ENCODE measurements at places on chromosomes 2 and 18.

- no peak for DNase-seq
Observed at GRCh38 chr2:109218087-109218791, 89.2 kb downstream of the SH3RF3 start.

GRCh38 chr2:222861411-222862105 is 722 bp downstream of the ACSL3 start:
- peak; percentile 32 for DNase-seq

DNA sequence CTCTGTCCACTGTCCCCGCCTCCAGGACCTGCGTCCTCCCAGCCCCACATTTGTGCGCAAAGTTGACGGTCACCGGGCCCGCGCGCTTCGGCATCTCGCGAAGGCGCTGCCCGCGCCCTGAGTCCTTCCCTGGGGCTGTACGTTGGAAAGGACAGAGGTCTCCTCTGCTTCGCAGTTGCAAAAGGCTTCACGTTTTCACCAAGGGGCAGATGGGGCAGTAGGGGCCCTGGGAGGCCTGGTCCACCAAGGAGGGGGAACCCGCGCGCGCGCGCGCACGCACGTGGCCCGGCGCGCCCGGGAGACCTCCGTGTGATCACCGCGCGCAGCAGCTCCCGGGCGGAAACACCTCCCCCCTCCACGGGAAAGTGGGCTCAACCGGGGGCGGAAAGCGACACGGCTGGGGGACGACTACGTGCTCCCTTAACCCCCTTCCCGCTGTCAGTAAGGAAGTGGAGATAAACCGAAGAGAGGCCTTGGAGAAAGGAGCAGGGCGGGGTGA is 21.9 kb downstream of the TEX44 start:
- peak; percentile 75 for DNase-seq

GRCh38 chr2:191864628-191865374 is 17.9 kb upstream of the CAVIN2 start:
- DNase-seq: no peak

DNA sequence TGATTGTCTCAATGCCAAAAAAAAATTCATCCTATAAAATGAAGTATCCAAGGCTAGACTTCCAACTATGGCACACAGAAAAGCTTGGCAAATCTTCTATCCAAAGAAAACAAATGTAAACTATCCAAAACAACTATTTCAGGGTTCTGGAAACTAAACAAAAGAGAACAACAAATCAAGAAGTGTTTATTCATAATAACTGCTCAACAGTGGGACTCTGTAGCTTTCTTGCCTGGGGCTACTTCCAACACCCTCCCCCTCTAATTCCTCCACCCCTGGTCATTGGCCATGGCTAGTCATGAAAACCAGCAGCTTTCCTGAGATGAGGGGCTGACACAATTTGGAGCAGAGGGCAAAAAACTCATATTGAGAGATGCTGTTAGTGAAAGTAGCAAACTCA is 107.0 kb downstream of the EXOC6B start:
- DNase-seq: no peak

- DNase-seq: peak; percentile 46
Observed at GRCh38 chr2:126656431-126657147, 631 bp downstream of the GYPC start.

GRCh38 chr2:149076863-149077412 is 38.4 kb downstream of the LYPD6B start:
- no peak for DNase-seq

DNA sequence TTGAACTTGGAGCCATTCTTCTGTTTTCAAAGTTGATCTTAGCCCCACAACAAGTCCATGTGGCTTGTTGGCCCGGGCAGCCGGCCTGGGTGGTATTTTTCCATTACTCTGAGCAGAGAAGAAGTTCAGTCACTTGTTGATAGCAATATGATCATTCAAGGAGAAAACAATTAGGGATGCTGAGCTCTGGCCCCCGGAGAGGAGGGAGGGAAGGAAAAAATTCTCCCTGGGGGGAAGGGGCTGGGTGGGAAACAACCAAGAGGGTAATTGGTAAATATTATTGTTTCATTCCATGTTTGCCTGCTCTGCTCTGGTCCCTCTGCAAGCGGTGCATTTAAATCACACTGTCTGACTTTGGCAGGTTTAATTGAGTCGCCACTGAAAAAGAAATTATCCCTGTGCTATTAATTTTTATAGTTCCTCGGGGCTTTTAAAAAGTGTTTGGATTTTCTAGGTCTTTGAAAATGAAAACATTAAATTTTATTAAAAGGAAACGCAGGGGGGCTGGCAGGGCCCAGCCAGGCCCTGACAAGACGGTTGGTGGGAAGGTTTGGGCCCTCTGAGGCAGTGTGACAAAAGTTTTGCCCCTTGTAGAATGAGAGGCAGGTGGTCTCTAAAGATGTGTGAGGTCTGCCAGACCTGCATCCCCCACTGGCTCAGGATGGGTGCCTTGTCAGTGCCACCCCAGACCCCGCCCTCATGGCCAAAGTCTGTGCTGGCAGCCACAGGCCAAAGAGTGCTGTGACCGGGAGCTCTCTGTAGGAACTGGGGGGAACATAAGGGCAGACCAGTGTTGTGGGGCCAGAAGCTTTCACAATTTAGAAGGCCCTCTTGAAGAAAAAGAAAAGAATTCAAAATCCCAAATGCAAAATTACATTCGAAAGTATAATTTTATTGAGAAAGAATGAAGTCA is 52.5 kb upstream of the SLC14A2 start:
- DNase-seq: no peak

DNA sequence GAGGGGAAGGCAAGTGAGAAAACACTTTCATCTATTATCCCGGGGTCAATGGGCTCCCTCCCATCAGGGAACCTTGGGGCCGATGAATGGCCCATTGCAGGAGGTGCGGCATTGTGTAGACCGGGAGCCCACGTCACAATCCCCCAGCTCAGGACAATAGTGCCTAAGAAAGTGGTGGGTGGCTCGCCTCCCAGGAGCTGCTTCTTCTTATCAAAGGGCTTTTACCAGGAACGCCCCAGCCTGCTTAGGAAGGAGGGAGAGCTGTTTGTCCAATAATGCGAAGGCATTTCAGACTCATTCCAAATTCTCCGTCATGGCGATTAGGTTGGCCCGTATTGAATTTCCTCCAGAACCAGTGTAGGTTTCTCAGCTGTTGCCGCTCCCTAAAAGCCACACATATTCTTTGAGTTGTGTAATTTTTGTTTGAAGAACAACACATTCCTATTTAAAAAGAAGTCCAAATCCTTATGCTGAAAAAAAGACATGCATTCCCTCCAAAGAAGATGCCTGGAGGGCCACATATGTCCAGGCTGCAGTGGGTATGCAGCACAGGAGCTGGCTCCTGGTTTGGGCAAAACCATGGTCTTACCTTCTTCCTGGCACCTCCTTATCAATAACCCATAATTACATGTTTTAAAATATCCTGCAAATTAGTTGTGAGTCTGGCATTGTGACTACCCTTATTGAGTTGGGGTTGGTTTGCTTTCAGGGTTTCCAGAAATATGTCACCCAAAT is 264.7 kb downstream of the MYCN start:
- no peak for DNase-seq

DNA sequence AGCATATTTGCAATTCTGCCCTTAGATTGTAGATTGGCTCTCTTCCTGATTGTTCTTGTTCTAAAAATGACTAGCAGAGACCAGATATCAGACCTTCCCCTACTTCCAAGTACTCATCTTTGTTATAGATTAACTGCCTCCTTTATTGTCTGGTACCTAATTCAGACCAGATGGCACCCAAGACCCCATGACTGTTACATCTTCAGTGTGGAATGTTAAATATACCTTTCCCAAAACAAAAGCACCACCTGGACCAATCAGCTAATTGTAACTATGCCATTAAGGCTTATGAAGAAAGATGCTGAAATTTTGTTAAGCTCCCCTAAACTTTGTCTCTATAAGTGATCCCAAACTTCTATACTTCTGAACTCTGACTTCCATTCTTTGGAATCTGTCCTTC is 12.0 kb upstream of the TFPI start:
- no peak for DNase-seq

DNA sequence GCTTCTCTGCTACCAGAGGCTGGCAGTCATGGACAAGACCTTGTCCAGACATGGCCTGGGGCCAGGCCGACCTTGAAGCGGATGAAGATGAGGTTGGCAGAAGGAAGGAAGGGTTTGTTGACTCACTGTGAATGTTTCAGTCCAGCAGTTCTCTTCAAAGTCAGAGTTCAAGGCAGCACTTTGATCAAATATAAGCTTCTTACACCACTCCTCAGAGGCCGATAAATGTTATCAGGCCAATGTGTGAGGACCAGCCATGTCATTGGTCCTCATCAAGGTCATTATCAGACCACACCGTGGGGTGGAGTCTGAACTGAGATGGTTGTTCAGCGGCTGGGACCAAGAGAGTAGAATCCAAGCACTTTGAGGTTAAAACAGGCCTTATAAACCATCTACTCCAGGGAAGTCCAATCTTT is 35.5 kb downstream of the QPCT start:
- no peak for DNase-seq

DNA sequence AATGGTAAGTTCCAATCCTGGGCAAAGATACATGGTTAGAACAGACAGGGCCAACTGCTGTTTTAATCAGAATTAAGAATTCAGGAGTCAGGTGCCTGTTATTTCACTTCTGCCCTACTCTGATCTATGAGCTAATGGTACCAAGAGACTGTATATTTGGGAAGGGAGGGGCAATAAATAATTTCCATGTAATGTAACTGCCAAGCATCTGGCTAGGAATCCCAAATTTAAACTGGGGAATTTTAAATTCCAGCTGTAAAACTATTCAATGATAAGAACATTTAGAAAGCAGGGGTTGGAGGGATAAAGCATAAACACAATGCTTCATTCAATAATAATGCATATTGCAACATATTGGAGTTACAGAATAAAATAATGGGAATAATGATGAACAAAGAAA is 49.7 kb downstream of the SCN7A start:
- no peak for DNase-seq

- no peak for DNase-seq
Observed at GRCh38 chr2:173393186-173393585, 38.5 kb downstream of the CDCA7 start.

DNA sequence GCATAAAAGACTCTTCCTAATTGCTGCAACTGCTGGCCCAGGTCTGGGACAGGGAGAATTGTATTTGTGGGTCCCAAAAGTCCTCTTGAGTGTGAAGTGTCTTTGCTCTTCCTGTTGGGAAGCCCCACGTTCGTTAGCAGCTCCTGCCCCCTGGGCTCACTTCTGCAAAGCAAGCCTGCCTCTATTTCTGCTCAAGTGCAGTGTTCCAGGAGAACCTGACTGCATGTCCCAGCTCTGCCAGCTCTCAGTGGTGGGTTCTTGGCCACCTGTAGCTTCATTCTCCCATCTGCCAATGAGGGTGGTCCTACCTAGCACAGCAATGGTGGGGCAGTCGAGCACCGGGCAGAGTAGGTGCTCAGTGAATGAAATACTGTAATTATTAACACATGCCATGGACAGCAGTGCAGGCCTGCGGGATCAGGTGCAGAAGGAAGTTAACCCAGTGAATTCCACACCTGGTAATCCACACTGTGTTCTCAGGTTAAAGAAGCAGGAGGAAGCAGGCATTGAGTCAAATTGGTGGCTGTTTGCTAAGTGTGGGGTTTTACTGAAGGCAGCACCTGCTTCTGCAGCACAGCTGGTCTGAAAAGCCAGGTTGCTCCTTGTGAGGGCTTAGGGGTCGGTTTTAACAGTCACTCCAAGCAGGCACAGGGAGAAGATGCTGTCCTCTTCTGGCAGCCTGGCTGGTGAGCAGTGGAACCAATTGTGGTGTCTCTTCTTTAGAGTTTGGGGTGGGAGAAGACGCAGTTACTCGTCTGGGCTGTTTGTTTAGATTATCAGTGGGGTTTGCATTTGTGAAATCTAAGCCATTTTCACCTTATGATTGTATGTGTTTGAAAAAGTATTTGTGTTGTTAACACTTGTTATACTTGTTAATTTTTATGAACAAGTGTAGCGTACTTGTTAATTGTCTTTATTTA is 54.3 kb downstream of the DGKD start:
- no peak for DNase-seq

DNA sequence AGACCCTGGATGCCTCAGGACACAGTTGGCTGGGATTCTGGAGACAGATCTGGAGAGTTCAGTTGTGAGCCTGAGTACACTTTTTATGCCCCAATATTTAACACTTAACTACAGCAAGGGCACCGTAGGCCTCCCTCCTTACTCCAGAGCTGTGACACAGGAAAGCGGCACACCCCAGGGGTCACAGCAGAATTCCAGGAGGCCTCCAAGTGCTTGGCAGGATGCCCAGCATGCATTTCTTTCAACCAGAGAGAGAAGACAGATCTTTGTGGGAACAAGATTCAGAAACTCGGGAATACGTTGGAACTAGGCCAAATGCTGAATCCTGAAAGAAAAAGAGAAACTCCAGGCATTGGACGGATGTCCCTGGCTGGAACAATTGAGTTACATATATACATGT is 199.2 kb upstream of the NT5C1B start:
- DNase-seq: no peak

DNA sequence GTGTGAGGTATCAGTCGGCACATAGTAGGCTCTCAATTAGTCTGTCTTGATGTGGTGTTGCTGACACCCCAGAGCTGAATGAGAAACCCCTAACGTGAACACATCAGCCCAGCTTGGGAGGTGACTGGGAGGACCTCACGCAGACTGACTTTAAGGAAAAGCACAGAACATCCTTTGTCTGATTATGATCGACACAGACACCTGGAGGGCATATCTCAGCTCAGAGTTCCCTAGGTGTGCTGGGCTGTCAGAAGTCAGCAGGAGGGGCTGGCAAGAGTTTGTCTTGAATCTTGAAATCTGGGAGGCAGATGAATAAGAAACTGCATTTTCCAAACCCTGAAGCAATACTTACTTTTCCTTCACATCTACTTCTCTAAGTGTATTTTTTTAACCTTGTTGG is 16.8 kb upstream of the MYCN start:
- no peak for DNase-seq

- DNase-seq: no peak
Observed at GRCh38 chr18:35590935-35591334, 9.4 kb downstream of the GALNT1 start.

GRCh38 chr2:224882291-224883171 is 159.7 kb downstream of the DOCK10 start:
- no peak for DNase-seq

DNA sequence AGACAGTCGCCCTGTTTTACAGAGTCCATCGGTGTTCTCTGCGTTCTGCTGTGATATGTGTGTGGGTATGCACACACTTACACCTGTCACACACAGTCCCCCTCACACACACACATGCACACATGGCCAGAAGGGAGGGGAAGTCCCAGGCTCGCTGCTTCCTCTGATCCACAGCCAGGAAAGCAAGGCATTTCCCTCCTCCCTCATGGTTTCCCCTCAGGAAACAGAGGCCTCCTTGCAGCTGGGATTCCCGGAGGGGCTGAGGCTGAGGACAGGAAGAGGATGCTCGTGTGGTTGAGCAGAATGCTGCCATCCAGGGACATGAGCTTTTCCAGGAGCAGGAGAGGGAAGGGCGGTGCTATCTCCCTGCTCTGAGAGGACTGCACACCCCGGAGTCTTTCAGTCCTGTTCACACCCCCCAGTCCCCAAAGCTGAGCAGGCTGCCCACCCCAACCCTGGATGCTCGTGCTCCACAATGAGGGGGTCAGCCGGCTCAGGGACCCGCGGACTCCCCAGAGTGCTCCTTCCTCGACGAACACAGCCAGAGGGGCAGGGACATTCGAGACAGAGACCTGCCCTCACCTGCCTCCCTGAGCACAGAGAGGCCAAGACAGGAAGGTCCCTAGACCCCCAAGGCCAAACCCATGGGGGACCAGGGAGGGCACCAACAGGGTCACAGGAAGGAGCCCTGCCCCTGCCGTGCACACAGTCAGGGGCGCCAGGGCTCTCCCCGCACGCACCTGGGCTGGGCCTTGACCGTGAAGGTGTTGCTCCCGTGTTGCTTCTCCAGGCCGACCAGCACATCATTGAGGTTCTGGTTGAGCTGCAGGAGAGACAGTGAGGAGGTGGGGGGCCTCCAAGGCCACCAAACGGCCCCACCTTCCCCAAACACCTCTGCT is 45.3 kb downstream of the BIN1 start:
- DNase-seq: no peak
